Skin of body (tissue), 3 donors: ENCODE measurements at places on chromosomes 16 and 17.

GRCh38 chr16:71448274-71448866 is 6.5 kb upstream of the TLE7 start:
- no peak for DNase-seq

DNA sequence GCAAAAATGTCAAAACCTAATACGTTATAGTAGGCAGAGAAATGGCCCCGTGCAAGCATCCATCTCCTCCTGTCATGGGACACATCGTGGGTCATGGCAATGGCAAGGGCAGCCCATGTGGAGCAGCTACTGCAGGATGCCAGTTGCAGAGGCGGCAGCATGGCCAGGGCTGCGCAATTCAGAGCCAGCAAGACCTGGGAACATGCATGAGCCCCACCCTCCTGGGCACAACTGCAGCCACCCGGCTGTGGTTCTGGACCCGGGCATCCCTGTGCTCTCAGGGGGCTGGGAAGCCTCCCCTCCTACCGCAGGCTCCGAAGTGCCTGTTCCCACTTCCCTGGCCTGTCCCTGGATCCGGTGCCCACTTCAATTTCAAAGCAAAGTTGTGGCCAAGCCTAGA is 203.6 kb downstream of the CPPED1 start:
- DNase-seq: no peak

GRCh38 chr16:14378131-14378551 is 251.9 kb downstream of the PARN start:
- DNase-seq: peak; percentile 56

DNA sequence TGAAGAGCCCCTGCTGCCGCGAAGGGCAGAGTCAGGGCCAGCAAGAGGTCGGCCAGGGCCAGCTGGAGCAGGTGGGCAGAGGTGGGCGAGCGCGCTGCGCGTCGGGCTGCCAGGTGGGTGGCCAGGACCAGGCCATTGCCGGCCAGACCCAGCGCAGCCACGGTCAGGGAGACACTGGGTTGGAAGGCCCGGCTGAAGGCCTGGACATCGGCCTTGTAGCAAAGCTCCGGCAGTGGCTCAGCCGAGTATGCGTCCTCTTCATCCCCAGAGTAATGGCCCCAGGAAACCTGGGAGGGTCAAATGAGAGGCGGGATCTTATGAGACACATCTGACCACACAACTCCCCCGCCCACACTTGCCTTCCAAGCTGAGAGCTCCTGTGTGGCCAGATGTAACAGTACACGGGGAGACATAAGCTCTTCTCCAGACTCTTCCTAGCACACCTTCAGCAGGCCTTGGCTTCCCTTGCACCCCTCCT is 1.3 kb downstream of the CCR10 start:
- DNase-seq: no peak

DNA sequence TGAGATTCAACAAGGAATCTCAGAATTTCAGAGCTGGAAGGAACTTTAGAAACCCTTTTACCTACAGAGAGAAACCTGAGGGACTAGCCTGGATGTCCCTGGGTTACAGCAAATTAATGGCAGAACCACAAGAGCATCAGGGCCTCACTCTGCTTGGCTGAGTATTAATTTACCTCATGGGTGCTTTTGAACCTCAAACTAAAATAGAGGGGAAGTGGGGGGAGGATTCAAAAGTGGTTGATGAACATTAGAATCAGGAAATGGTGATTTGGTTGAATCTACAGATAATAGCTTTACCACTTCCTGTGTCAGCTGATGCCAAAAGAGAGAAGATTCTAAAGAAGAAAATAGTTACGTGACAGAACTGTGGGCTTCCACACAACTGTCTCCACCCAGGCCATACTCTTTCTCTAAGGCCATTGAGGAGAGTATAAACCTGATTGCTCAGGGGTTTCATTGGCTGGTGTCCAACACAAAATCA is 11.3 kb upstream of the SKAP1 start:
- DNase-seq: no peak

GRCh38 chr16:66612422-66612821 is 7.9 kb downstream of the CMTM3 start:
- DNase-seq: no peak

DNA sequence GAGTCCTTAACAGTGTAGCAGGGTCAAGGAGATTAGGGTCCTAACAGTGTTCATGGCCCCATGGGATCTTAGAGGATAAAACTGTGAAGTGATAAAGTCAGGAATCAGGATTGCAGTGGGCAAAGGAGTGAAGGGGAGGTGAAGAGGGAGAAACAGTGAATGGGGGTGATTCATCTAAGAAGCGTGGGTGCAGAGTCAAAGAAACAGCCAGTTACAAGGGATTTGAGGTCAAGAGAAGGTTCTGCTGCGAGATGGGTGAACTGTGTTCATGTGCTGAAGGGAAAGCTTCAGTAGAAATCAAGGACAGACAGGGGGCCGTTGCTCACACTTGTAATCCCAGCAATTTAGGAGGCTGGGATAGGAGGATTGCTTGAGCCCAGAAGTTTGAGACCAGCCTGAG is 5.9 kb downstream of the GTF3C1 start:
- DNase-seq: no peak
